K562 (cell line): ENCODE measurements at places on chromosomes 13 and 19. TPM values are rescaled to one million over a fixed set of nuclear protein-coding genes. Genes with fewer than 3 reads are reported as not detected.

The CRX gene
- not detected in 2 replicates for total RNA-seq

The MCEMP1 gene
- total RNA-seq, result 0.51 and 0.63 TPM in 2 replicates

The TNNT1 gene
- total RNA-seq, result 207 and 227 TPM in 2 replicates

The RASL11A gene
- 1.5 and 1.6 TPM in 2 replicates for total RNA-seq

The FPR1 gene
- total RNA-seq, result 0.18 TPM in 1 of 2 replicates, not detected in the other

The SHANK1 gene
- 1.3 and 1.8 TPM in 2 replicates for total RNA-seq

The SBSN gene
- total RNA-seq, result not detected in 2 replicates

The METTL21C gene
- total RNA-seq, result not detected in 2 replicates

The CCDC159 gene
- total RNA-seq, result 5.9 and 7.6 TPM in 2 replicates

The ZNF738 gene
- 5.6 and 6.3 TPM in 2 replicates for total RNA-seq

The NECTIN2 gene
- 83.6 and 84.8 TPM in 2 replicates for total RNA-seq

- H3K36me3 ChIP-seq, result no peaks in the 10 kb centered on the region
- no peak overlapping the region for H3K27ac ChIP-seq
- H3K27me3 ChIP-seq, result no peaks in the 10 kb centered on the region; the same call in 1 of the 2 replicates
- DNase-seq, result no peak
- H3K4me3 ChIP-seq, result no peak overlapping the region
Measured at GRCh38 chr19:18760440-18761383, 30.4 kb downstream of the COMP start.

- no peaks in the 10 kb centered on the region for H3K36me3 ChIP-seq
- no peak overlapping the region for H3K27ac ChIP-seq
- H3K4me3 ChIP-seq, result no peak overlapping the region
- DNase-seq, result no peak
Measured at GRCh38 chr13:44125943-44126469, 246.3 kb downstream of the LACC1 start.

- no peaks in the 10 kb centered on the region for H3K36me3 ChIP-seq
- H3K4me3 ChIP-seq, result no peak overlapping the region
- no peak for DNase-seq
- peaks cover 2% of the 10 kb centered on the region; the same call in 2 of the 3 replicates for H3K4me1 ChIP-seq
Measured at GRCh38 chr19:16940626-16941025, 51.8 kb downstream of the F2RL3 start.

DNA sequence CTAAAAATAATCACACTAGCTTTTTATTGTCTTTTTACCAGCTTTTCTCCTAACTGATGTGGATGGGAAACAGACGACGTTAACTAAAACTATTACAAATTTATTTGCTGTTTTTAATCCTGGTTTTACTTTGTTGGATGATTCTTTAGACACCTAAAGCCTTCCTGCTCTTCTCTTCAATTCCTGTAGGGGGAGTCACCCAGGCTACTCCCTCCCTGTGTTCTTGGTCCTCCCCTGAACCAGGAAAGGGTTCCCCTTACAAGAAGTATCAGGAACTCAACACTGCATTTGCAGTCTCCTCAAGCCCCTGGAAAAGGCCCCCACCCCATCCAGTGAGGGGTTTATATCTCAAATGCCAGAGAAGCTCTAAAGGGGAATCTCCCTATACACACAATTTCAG, 206.1 kb downstream of the SUCLA2 start:
- H3K27me3 ChIP-seq, result no peaks in the 10 kb centered on the region
- no peaks in the 10 kb centered on the region for H3K4me1 ChIP-seq
- H3K36me3 ChIP-seq, result no peaks in the 10 kb centered on the region
- no peak overlapping the region for H3K27ac ChIP-seq

DNA sequence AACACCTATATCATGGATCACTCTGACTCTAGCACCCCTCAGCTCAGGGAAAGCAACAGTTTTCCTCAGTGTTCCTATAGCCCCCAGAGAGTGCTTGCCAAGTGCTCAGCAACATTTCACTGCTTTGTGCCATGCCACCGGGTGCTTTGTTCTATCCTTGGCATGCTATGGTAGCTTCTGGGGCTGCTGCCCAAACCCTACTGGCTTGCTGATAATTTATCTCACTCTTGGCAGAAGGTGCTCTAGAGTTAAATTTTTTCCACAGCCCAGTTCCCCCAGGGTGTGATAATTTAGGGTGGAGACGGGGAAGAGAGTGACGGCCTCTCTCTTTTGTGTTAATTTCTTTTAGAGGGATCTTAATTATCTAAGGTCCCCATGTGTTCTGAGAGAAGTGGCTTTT, 12.6 kb upstream of the CSNK1A1L start:
- no peaks in the 10 kb centered on the region for H3K4me1 ChIP-seq
- H3K4me3 ChIP-seq, result no peak overlapping the region
- H3K27ac ChIP-seq, result no peak overlapping the region
- no peaks in the 10 kb centered on the region for H3K27me3 ChIP-seq
- no peaks in the 10 kb centered on the region for H3K36me3 ChIP-seq
- DNase-seq, result no peak

- DNase-seq, result peak; percentile 11
- H3K36me3 ChIP-seq, result no peaks in the 10 kb centered on the region
- H3K27ac ChIP-seq, result no peak overlapping the region
- no peak overlapping the region for H3K4me3 ChIP-seq
- 0 out of 3 replicates have a peak, but pooled peaks cover 2% of the 10 kb centered on the region for H3K27me3 ChIP-seq
Measured at GRCh38 chr19:43315851-43316250, 37.6 kb upstream of the CD177 start.

- peak; percentile 14 for DNase-seq
- peaks cover 8% of the 10 kb centered on the region; the same call in 1 of the 3 replicates for H3K36me3 ChIP-seq
- H3K4me1 ChIP-seq, result peaks cover 31% of the 10 kb centered on the region
- H3K4me3 ChIP-seq, result no peak overlapping the region
Measured at GRCh38 chr19:41910992-41911888, 17.0 kb downstream of the ERFL start.

DNA sequence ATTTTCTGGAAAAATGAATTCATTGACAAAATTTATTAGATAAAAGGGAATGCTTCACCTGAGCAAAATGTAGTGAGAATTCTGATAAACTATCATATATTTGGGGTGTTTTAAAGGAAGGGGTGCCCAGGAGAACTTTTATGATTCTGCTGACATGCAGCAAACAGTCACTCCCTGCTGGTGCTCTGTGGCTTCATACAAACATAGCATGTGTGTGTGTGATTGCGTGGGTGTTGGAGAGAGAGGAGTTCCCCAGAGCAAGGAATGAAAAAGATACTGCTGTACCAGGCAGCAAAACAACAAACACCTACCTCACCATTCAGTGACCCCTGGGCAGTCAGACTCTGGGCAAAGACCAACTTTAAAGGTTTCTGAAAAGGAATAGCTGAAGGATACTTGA, 546.7 kb downstream of the RFC3 start:
- no peak overlapping the region for H3K4me3 ChIP-seq
- H3K36me3 ChIP-seq, result no peaks in the 10 kb centered on the region
- no peaks in the 10 kb centered on the region for H3K27me3 ChIP-seq
- H3K4me1 ChIP-seq, result no peaks in the 10 kb centered on the region
- no peak for DNase-seq

GRCh38 chr13:83895994-83896580, 13.8 kb upstream of the SLITRK1 start:
- no peaks in the 10 kb centered on the region for H3K36me3 ChIP-seq
- no peaks in the 10 kb centered on the region for H3K27me3 ChIP-seq
- no peak overlapping the region for H3K27ac ChIP-seq
- H3K4me3 ChIP-seq, result no peak overlapping the region
- no peaks in the 10 kb centered on the region for H3K4me1 ChIP-seq

DNA sequence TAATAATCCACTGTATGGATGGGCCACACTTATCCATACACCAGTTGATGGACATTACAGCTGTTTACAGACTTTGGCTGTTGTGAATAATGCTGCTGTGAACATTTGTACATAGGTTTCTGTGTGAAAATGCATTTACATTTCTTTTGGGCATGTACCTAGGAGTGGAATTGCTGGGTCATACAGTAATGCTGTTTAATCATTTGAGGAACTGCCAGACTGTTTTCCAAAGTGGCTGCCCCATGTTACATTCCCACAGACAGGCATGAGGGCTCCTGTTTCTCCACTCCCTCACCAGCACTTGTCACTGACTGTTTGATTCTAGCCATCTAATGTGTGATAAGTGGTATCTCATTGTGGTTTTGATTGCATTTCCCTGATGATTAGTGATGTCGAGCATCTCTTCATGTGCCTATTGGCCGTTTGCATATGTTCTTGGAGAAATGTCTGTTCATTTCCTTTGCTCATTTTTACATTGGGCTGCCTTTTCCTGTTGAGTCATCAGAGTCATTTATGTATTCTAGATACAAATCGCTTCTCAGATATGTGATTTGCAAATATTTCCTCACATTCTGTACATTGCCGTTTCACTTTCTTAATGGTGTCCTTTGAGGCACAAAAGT, 12.8 kb downstream of the TMEM255B start:
- H3K27me3 ChIP-seq, result peaks cover 50% of the 10 kb centered on the region
- no peak for DNase-seq
- no peak overlapping the region for H3K4me3 ChIP-seq
- H3K36me3 ChIP-seq, result no peaks in the 10 kb centered on the region
- no peaks in the 10 kb centered on the region for H3K4me1 ChIP-seq

GRCh38 chr19:40466985-40467734, at the start of gene SPTBN4:
Gene SPTBN4 (plus strand): TSS chr19:40467001. CDS start chr19:40472622, 5,621 bp downstream.
- H3K27me3 ChIP-seq, result no peaks in the 10 kb centered on the region
- no peak for DNase-seq
- H3K4me3 ChIP-seq, result peak within 1 kb of the TSS; percentile 16; the same call in 1 of the 2 replicates
- H3K36me3 ChIP-seq, result peaks cover 7% of the 10 kb centered on the region
- peak within 1 kb of the TSS; percentile 78 for H3K27ac ChIP-seq

DNA sequence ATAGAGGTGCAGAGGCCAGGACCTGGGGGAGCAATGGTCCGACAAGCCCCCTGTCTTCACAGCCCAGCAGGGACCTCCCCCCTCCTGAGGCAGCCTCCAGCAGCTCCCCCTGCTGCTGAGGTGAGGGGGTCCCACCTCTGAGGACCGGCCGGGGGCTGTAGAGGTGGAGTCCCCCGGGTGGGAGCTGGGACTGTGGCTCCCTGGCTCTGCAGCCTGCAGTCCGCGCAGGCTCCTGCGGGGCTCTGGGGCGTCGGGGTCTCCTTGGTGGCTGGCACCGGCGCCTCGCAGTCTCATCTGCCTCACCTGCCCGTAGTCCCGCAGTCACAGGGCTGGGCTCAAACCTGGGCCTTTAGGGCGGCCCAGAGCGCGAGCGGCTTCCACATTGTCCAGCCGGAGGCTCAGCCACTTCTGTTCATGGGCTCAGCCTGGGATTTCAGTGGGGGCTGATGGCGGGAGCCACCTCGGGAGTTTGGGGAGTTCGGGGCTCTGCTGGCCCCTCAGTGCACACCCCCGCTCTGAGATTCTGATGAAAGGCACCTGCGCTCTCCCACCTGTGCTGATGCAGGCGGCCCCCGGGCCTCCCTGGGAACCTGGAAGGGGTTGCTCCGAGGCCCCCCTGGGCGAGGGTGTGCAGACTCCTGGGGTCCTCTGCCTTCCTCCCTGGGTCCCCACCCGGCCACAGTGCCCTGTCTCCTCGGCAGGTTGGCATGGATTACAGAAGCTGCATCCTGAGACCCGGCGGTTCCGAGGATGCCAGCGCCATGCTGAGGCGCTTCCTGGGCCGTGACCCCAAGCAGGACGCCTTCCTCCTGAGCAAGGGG, 7.0 kb upstream of the ZNF554 start:
- no peak overlapping the region for H3K27ac ChIP-seq
- H3K27me3 ChIP-seq, result no peaks in the 10 kb centered on the region
- H3K36me3 ChIP-seq, result peaks cover 67% of the 10 kb centered on the region; the same call in 2 of the 3 replicates

DNA sequence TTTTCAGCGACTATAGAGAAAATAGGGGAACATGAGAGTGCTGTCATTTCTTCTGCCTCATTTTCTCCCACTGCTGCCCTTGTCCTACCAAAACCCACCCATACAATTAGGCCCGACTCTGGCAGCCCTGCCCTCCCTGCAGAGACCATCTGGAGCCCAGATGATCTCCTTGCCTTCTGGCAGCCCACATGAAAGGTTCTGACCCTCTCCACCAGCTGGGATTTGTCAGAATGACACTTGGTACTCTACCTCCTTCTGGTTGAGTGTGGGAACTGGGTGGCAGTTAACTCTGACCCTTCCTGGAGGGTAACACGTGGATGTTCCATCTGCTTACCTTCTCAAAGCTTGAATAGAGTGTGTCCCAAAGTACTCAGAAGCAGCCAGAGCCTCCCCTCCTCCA, 21.0 kb upstream of the SIAH3 start:
- no peak overlapping the region for H3K27ac ChIP-seq
- DNase-seq, result no peak
- no peaks in the 10 kb centered on the region for H3K36me3 ChIP-seq
- no peaks in the 10 kb centered on the region for H3K4me1 ChIP-seq
- H3K4me3 ChIP-seq, result no peak overlapping the region

DNA sequence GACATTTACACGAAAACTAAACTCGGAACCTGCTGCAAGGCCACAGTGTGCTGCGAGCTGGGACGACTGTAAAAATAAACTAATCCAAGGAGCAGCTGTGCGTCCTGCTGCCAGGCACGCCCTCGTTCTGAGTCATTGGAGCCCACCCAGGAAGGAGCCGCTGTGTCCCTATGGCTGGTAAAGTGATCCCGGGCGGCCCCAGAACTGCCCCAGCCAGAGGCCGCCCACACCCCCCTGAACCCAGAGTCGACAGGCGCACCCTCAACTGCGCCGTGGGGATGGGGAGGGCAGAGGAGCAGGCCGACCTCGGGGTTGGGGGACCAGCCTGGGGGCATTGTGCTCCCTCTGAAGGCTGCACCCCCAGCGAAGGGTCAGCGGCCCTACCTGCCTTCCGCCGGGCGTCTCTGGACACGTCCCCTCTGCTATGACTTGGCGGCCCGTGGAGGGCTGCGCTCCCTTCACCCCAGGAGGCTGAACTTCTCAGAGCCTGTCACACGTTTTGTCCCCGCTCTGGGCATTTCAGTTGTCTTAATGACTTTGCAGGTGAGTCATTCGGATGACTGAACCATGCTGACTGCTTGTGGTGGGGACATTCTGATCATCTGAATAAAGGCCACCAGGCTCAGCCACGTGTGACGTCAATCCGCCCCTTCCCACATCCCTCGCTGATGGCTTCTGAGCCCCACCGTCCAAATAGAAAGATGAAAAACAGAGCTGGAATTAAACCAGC, 42.7 kb downstream of the ADPRHL1 start:
- peaks cover 60% of the 10 kb centered on the region for H3K27me3 ChIP-seq
- no peaks in the 10 kb centered on the region for H3K36me3 ChIP-seq
- no peak overlapping the region for H3K4me3 ChIP-seq

- H3K27ac ChIP-seq, result no peak overlapping the region
- H3K4me1 ChIP-seq, result no peaks in the 10 kb centered on the region
- no peak overlapping the region for H3K4me3 ChIP-seq
- H3K36me3 ChIP-seq, result no peaks in the 10 kb centered on the region
- H3K27me3 ChIP-seq, result peaks cover 11% of the 10 kb centered on the region; the same call in 2 of the 3 replicates
Measured at GRCh38 chr19:39679791-39680168, 24.1 kb downstream of the LGALS16 start.

GRCh38 chr13:26555413-26555812, 2.1 kb upstream of the WASF3 start:
- H3K36me3 ChIP-seq, result no peaks in the 10 kb centered on the region
- H3K4me1 ChIP-seq, result no peaks in the 10 kb centered on the region
- DNase-seq, result no peak
- no peak overlapping the region for H3K27ac ChIP-seq

GRCh38 chr19:15836330-15837220, 21.1 kb upstream of the OR10H1 start:
- H3K4me1 ChIP-seq, result peaks cover 55% of the 10 kb centered on the region
- DNase-seq, result peak; percentile 98
- H3K36me3 ChIP-seq, result peaks cover 47% of the 10 kb centered on the region
- H3K4me3 ChIP-seq, result peak overlapping the region; percentile 66
